ENCODE measurements at places on chromosomes 6 and 20.

DNA sequence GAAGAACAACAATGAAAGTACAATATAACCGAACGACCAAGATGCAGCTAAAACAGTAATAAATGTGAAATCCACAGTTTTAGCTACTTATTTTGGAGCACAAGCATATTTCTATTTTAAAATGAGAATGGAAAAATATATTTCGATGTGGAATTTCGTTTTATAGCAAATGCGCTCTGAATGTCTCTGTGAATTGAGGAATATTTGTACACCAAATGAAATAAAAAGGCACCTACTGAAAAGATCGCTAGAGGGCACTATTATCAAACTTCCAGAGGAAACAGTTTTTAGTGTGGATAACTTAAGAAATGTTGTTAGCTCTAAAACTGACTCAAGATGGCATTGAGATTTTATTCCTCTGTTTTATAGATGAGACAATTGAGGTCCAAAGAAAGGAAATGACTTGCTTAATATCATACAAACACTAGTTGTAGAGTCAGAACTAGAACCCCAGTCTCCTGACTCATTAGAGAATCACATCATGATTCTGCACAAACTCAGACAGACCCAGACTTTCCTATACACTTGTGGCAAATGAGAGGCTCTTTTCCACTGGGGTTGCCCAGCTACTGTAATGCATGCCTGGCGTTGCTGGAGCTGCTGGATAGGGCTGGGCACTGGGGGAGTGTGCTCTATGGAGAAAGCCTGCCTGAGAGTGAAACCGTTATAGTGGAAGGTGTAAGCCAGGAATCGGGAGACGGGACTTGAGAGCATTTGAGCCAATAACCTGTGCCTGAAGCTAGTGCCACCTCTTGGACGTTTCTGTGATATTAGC, 51.9 kb downstream of the GCLC start:
- peak; percentile 69 for DNase-seq

DNA sequence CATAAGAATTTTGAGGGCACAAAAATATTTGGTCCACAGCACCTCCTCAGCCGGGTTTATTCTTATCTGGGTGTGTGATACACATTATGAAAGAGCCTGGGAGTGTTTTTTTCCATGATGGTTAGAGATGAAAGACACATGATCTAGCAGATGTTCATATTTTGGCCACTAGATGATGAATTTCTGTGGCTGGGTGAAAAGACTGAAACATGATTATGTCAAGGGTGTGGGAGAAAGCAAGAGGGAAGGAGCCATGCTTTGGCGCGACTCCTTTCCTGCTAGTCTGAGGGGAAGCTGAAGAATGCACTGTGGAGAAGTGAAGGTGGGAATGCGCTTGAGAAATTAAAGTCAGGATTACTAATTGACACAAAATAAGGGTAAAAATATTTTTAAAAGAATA, 102.3 kb downstream of the SH3BGRL2 start:
- DNase-seq, result no peak

- no peak for DNase-seq
These were observed 3.5 kb downstream of the RING1 start for GRCh38 chr6:33211666-33212422.

DNA sequence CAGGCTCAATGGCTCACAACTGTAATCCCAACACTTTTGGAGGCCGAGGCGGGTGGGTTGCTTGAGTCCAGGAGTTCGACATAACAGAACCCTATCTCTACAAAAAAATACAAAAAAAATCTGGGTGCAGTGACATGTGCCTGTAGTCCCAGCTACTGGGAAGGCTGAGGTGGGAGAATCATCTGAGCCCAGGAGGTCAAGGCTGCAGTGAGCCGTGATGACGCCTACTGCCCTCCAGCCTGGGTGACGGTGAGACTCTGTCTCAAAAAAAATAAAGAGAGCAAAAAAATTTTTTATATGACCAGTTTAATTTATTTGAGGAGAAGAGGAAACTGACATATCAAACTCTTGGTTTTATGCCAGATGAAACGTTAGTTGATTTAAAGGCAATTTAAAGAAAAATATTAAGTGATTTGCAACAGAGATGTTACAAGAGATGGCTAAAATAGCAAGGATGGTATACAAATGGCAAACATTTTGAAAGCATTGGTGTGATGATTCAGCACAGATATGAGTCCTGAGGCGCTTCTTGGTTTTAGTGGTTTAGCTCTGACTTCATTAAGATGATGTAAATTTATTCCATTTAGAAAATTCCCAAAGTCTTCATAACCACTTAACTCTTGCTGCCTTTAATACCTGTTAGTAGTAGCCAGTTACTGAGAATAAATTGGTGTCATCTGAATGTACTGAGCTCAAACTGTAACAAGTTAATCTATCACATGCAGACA, 17.7 kb downstream of the GTF2H5 start:
- DNase-seq, result no peak

DNA sequence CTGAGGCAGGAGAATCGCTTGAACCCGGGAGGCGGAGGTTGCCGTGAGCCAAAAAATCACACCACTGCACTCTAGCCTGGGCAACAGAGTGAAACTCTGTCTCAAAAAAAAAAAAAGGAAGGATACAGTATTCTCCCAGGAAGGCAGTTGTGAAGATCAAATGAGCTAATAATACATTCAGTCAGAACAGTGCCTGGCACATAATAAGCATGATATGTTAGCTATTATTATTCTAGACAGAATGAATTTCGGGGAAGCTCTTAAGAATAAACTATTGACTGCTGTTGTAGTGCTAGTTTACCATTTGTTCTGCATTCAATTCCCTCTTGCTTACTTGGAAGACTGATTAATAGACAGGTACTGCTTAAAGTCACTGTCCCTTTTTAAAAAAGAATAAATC, 40.6 kb downstream of the NDUFAF5 start:
- no peak for DNase-seq

- no peak for DNase-seq
These were observed 36.6 kb upstream of the GFOD1 start for GRCh38 chr6:13523826-13524622.

DNA sequence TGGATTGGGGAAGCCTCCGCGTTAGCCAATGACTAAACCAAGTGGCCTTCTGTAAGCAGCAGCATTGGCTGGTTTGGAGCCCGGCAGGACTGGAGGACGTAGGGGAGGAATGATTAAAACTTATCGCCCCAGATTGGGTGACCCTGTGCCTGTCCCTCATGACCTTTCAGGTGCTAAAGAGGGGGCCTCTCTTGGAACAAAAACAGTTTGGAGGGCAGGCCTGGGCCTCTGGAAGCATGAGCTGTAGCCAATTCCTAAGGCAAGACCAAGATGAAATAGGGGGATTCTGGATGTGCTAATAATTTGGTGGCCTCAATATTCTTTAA, 1.4 kb downstream of the GMPR start:
- peak; percentile 63 for DNase-seq

DNA sequence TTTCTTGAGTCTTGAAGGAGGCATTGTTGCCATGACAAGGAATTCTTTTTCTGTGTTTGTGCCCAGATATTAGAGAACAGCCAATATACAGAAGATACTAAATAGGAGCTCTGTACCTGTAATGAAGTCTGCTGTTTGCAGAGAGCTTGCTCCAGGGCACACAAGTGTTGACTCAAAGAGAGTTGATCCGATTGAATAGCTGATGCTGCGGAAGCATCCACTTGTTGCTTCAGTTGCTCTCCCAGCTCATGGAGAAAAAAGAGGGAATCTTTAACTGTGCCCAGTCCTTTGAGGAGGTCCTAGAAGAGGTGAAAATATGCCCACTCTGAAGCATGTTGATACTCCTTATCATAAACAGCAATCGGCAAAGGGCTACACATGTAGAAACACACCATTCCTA, 411.4 kb downstream of the ESR1 start:
- no peak for DNase-seq

- DNase-seq, result no peak
These were observed 88.1 kb upstream of the STMND1 start for GRCh38 chr6:17013701-17014100.

- no peak for DNase-seq
These were observed 70.1 kb upstream of the CNKSR3 start for GRCh38 chr6:154580397-154581135.

GRCh38 chr6:12077021-12077710, 65.1 kb downstream of the HIVEP1 start:
- DNase-seq, result no peak

- no peak for DNase-seq
These were observed 144.8 kb downstream of the PDSS2 start for GRCh38 chr6:107314531-107314939.

DNA sequence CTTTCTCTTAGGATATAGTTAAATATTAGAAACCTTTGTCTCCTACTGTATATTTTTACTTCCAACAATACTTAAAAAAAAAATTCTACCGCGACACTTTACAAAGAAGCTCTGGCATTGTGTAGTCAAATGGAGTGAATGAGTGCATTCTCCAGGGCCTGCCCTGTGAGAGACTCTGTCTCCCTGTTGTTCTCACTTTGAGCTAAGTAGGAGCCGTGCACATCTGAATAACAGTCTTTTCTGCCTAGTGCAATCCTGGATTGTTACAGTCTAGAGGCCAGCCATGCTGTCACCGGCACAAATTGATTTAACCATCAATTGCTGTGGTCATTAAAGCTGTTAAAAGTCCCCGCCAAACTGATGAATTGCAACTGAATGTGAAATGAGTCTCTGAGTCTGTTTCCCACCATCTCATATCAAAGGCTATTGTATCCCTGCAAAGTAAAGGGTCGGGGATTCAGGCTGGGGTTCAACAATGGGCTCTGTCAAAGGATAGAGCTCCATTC, 156.0 kb downstream of the RFPL4B start:
- DNase-seq, result no peak

- DNase-seq, result peak; percentile 64
These were observed 490 bp downstream of the JAG1 start for GRCh38 chr20:10673176-10673841.

DNA sequence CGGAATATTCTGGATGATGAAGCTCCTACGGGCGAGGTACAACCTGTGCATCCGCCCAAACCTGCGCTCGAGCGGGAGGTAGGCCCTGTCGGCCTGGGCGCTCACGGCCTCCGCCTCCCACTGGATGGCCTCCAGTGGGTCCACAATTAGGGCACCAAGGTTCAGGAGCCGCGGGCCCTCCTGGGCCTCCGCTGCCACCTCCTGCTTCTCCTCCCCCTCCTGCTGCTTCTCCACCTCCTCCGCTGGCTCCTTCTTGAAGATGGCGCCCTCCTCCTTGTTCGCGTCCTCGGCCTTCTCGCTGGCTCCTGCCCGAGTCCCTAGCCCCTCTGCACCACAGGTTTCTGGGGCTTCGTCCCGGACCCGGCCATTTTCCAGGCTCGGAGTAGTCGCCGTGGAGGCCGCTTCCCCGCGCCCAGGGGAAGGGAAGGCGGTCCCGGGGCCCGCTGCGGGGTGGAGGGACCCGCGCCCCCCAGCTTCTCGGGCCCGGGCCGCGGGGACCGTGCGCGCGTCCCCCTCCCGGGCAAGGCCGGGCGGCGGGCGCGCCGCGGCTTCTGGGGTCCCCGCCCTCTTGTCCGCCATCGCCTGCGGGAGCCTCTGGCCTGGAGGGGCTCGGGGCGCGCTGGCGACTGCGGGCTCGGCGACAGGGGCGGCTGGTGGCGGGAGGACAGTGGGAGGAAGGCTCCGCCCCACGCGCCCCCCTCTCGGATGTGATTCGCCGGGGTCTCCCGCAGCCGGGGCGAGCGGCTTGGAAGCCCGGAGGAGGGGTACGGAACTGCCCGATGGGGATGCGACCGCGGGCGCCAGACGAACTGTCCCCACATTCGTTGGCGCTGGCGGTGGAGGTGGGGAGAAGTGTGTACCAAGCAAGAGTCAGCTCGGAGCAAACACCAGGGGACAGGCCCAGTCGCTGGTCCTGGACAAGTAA, 17.6 kb downstream of the PLAGL2 start:
- DNase-seq, result peak; percentile 80

- DNase-seq, result no peak
These were observed 351.2 kb upstream of the RUNX2 start for GRCh38 chr6:44976677-44977641.

GRCh38 chr20:7392542-7393206, 547.6 kb downstream of the HAO1 start:
- no peak for DNase-seq

- DNase-seq, result no peak
These were observed 2.4 kb upstream of the GCLC start for GRCh38 chr6:53547166-53547810.

- DNase-seq, result no peak
These were observed 334.8 kb upstream of the SULF2 start for GRCh38 chr20:48120120-48120519.

- no peak for DNase-seq
These were observed 271.6 kb upstream of the PRND start for GRCh38 chr20:4449957-4450715.

Measured in activated CD8-positive, alpha-beta memory T cell treated with anti-CD3 and anti-CD28 coated beads, Interleukin-2, amount 50 U/mL, for 48 hours (primary cell).